ENCODE measurements at places on chromosomes 2 and 18. TPM values are rescaled to one million over a fixed set of nuclear protein-coding genes. Genes with fewer than 3 reads are reported as not detected.

DNA sequence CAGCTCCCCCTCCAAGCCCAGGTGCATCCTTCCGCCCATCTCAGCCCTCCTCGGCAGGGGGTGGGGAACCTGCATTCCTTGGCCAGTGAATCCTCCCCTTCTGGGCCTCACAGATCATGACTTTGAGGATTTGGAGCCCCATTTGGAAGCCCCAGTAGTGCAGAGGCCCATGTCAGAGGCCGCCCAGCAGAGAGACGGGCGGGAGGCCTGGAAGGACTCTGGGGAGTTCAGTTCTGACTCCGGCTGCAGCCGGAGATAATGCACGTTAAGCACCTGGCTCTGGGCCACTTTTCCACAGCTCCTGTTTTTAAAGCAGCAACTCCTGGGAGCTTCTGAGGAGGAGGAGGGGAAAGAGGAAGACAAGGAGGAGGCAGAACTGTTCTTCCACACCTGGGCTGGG is 14.9 kb downstream of the ATOH8 start:
- no peak for DNase-seq

GRCh38 chr18:46756559-46757201 is at the start of gene ST8SIA5:
Gene ST8SIA5, minus strand, starts transcription at chr18:46757053. Its CDS starts 545 bp downstream, at chr18:46756508.
- no peak for DNase-seq

DNA sequence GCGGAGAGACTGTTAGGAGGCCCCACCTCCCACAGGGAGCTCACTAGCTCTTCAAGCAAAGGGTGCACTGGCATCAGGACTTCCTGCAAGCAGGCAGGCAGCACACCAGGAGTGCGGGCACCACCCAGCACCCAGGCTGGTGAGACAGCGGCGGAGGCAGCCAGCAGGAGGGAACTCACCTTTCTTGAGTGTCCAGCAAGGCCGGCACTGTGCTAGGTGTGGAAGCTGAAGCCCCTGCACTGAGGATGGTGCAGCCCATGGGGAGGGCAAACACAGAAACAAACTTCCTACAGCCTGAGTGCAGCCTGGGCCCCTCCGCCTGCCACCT is 100.7 kb upstream of the ID2 start:
- DNase-seq = no peak

GRCh38 chr2:43490252-43490786 is 105.5 kb downstream of the THADA start:
- DNase-seq = no peak

- DNase-seq = no peak
These were observed 12.4 kb downstream of the KLHL14 start for GRCh38 chr18:32760391-32760790.

GRCh38 chr18:62928326-62928725 is 213.0 kb downstream of the PHLPP1 start:
- DNase-seq = no peak

DNA sequence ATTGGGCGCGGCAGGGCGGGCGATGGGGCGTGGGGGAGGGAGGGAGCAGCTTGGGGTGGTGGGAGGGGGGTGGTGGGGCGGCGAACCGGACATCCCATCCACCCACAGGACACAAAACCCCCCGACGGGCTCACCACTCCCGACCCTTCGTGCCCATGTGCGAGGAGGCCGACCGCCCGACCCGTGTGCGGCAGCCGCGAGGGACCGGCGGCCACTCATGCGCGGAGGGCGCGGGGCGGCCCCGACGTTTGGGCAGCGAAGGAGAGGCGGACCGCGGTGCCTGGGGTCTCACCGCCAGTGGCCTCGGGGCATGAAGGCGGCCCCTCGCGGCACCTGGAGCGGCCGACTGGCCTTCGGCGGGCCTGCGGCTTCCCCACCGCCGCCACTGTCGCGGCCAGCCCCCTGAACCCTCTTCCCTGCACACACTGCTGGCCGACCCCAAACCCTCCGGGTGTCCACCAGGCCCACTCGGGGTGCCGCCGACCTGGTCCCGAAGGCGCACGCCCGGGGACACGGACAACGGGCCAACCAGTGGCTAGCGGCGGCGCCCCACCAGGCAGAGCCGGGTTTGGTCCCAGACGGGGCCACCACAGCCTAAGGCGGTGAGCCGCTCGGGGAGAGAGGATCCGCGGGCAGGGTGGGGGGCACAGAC is 94.6 kb upstream of the ANKRD30BL start:
- no peak for DNase-seq

GRCh38 chr2:45343251-45344017 is 267.6 kb downstream of the SRBD1 start:
- DNase-seq = no peak

CRYBA2 gene
- total RNA-seq = not detected

UGT1A3 gene
- total RNA-seq = not detected

CNRIP1 gene
- not detected for total RNA-seq

UNC80 gene
- total RNA-seq = not detected

Measured in naive thymus-derived CD8-positive, alpha-beta T cell (primary cell).